ENCODE measurements at places on chromosomes 12 and 14. TPM values are rescaled to one million over a fixed set of nuclear protein-coding genes. Genes with fewer than 3 reads are reported as not detected.

The CIDEB gene
- polyA plus RNA-seq = 17.2 TPM

DNA sequence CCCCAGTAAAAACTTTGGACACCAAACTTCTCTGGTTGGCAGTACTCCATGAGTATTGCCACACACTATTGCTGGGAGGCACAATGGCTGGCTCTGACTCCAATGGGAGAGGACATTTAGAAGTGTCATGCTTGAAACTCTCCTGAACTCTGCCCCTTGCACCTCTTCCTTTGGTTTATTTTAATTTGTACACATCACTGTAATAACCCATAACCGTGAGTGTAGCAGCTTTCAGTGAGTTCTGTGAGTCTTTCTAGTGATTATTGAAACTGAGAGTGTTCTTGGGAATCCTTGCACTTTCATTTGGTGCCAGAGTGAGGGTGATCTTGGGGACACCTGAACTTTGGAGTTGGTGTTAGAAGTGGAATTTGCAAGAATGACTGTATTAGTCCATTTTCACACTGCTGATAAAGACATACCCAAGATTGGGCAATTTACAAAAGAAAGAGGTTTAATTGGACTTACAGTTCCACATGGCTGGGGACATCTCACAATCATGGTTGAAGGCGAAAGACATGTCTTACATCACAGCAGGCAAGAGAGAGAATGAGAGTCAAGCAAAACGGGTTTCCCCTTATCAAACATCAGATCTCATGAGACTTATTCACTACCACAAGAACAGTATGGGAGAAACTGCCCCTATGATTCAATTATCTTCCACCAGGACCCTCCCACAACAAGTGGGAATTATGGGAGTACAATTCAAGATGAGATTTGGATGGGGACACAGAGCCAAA is 41.3 kb upstream of the CEP83 start:
- DNase-seq = no peak
- no peaks in the 10 kb centered on the region for H3K36me3 ChIP-seq
- no peaks in the 10 kb centered on the region for H3K4me1 ChIP-seq
- H3K27ac ChIP-seq = no peak overlapping the region
- H3K27me3 ChIP-seq = no peaks in the 10 kb centered on the region

GRCh38 chr14:88993946-88994345 is 169.5 kb downstream of the TTC8 start:
- no peaks in the 10 kb centered on the region for H3K36me3 ChIP-seq
- no peak for DNase-seq
- no peaks in the 10 kb centered on the region for H3K27me3 ChIP-seq
- no peak overlapping the region for H3K27ac ChIP-seq

DNA sequence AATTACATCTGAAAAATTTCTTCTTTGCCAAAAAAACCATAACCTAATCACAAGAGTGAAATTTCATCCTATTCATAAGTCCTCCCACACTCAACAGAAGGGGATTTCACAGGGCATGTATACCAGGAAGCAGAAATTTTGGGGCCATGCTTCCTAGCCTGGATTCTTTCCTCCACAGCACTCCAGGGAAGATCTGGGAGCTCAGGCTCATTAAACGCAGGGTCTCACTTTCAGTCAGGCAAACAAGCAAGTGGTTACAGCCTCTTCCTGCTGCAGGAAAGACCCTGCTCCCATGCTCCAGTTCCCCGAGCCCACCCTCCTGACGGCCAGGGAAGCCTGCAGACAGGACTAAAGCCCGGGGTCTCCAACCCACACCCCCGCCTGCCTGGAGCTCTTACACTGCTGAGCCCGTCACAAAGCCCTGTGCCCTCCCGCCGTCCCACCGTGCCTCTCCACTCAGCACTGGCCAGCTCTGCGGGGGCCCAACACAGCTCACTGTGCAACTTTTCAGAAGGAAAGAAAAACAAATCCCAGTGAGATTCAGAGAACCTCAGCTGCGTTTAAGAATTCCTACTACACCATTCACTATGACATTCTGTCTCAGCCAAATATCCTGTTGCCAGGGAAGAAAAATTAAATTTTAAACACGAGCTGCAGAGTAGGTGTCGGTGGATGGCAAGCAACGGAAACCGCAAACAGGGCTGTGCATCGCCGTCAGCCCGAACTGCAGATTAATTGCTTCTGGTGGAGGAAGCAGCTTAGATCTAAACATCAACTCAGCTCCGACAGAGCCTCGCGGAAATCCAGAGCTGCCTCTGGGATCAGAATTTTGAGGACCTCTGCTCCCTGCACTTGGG is 106.7 kb upstream of the SFSWAP start:
- H3K27ac ChIP-seq = no peak overlapping the region
- DNase-seq = no peak
- no peaks in the 10 kb centered on the region for H3K4me1 ChIP-seq
- no peaks in the 10 kb centered on the region for H3K27me3 ChIP-seq
- no peaks in the 10 kb centered on the region for H3K36me3 ChIP-seq

DNA sequence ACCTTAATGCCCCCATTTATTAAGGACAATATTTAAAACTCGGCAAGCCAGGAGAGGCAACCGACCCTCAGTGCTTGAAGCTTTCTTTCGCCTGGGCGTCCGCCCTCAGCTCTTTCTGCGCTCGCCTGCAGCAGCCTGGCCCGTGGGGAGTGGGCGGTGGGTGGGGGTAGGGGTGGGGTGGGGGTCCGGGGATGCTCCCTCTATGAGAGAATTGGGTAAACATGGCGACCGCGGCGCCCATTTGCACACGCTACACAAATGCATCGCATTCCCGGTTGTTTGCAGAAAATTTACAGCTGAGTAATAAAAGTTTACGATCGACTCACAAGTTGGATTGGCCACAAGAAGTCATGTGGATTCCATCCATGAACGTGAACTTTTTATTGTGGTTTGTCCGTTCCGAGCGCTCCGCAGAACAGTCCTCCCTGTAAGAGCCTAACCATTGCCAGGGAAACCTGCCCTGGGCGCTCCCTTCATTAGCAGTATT is 7.7 kb downstream of the HOXC8 start:
- H3K4me3 ChIP-seq = peak overlapping the region; percentile 14
- H3K36me3 ChIP-seq = no peaks in the 10 kb centered on the region
- H3K27me3 ChIP-seq = no peaks in the 10 kb centered on the region
- DNase-seq = peak; percentile 46
- no peaks in the 10 kb centered on the region for H3K4me1 ChIP-seq

- H3K27ac ChIP-seq = no peak overlapping the region
- peaks cover 4% of the 10 kb centered on the region for H3K36me3 ChIP-seq
- H3K4me3 ChIP-seq = no peak overlapping the region
- DNase-seq = no peak
- H3K4me1 ChIP-seq = no peaks in the 10 kb centered on the region
Measured at GRCh38 chr12:123468786-123469185, 10.8 kb downstream of the SNRNP35 start.
